ENCODE measurements at places on chromosomes 12 and 14. TPM values are rescaled to one million over a fixed set of nuclear protein-coding genes. Genes with fewer than 3 reads are reported as not detected.

Gene PDZRN4
- polyA plus RNA-seq: 2.6 TPM

Gene KRT78
- polyA plus RNA-seq: not detected

Gene GPR132
- 1.1 TPM for polyA plus RNA-seq

Gene GLIPR1L1
- 0.20 TPM for polyA plus RNA-seq

Gene TEAD4
- 99.9 TPM for polyA plus RNA-seq

Gene RAD51AP1
- 9.6 TPM for polyA plus RNA-seq

Gene RNASE1
- 162 TPM for polyA plus RNA-seq

Gene RNF212B
- polyA plus RNA-seq: 0.59 TPM

Gene LRRK2
- polyA plus RNA-seq: 4.5 TPM

Gene RTL1
- 60.5 TPM for polyA plus RNA-seq

Gene AGAP2
- 8.2 TPM for polyA plus RNA-seq

Gene MEG3
- polyA plus RNA-seq: 6,363 TPM

Gene SIRT4
- polyA plus RNA-seq: 4.9 TPM

Gene SLC8A3
- 8.5 TPM for polyA plus RNA-seq

Gene PFDN5
- 497 TPM for polyA plus RNA-seq

Gene GARIN6
- not detected for polyA plus RNA-seq

Gene MANSC1
- 8.6 TPM for polyA plus RNA-seq

Gene PRICKLE1
- polyA plus RNA-seq: 19.0 TPM

Gene CLEC1B
- 0.19 TPM for polyA plus RNA-seq

Gene MANSC4
- polyA plus RNA-seq: 0.32 TPM
